ENCODE measurements at places on chromosomes 2 and 18.

GRCh38 chr18:9924371-9924943, 10.6 kb downstream of the VAPA start:
- no peak for DNase-seq

GRCh38 chr2:60070736-60071489, 482.5 kb downstream of the BCL11A start:
- DNase-seq, result no peak

DNA sequence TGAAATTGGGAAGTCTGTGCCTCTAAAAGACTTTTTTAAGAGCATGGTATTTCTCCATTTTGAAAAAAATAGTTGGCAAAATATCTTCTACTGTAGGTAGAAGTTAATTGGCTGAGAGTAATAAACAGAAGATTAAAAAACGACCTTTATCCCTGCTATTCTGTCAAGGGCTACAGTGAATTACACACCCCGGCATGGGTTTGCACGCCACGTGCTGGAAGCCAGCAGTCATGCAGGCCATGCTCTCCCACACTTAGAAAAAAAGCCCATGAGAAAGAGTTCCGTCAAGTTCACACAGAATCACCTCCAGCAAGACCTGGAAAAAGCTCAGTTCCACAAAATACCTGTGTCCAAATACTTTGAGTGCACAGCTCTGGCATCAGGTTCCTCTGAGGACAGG, 26.8 kb downstream of the FAM110C start:
- DNase-seq, result no peak

GRCh38 chr2:98804736-98805135, 73.8 kb upstream of the MGAT4A start:
- no peak for DNase-seq

DNA sequence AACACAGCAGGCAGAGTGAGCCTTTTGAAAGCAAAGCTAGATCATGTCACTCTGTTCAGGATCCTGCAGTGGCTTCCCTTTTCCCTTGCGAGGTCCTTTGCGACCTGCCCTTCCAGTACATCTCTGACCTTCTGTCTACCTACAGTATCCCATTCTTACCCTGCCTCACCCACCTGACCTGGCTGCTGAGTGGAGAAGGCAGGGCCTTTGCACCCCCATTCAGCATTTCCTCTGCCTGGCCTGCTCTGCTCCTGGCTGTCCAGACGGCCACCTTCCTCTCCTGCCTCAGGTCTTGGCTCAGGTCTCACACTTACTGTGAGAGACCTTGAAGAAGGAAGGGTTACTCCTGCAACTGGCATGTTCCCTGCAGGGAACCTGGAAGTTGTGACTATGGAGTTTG, 77.4 kb downstream of the MAPRE2 start:
- no peak for DNase-seq

DNA sequence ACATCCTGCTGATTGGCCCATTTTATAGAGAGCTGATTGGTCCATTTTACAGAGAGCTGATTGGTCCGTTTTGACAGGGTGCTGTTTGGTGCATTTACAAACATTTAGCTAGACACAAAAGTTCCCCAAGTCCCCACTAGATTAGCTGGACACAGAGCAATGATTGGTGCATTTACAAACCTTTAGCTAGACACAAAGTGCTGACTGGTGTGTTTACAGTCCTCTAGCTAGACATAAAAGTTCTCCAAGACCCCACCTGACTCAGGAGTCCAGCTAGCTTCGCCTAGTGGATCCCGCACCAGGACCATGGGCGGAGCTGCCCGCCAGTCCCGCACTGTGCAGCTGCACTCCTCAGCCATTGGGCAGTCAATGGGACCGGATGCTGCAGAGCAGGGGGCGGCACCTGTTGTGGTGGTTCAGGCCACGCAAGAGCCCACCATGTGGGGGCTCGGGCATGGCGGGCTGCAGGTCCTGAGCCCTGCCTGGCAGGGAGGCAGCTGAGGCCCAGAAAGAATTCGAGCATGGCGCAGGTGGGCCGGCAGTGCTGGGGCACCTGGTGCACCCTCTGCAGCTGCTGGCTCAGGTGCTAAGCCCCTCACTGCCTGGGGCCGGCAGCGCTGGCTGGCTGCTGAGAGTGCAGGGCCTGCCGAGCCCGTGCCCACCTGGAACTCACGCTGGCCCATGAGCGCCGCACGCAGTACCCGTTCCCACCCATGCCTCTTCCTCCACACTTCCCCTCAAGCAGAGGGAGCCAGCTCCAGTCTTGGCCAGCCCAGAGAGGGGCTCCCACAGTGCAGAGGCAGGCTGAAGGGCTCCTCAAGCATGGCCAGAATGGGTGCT, 713.2 kb upstream of the GYPC start:
- no peak for DNase-seq

DNA sequence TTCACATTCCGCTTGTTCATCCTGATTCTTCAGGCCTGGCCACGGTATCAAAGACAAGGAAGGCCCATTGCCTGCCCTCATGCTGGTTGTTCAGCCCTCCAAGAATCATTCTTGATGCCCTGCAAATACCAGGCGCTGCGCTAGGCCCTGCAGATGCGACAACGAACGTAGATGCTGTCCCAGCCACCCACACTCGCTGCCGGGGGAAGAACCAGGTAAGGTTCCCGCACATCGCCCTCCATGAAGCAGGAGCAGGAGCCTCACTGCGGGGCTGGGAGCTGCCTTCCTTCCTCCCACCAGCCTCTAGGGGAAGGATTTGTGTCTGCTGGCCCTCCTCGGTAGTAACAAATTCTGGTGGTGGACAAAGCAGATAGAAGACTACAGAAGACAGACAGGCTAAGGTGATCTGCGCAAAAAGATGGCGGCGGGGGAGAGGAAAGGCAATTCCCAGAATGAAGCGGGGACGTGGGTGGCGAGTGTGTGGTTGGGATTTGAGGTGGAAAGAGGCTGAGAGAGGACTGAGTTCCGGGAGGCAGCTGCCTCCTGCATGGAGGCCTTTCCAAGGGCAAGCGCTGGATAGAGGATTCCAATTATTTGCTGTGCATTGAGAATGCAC, 19.8 kb upstream of the GPR55 start:
- DNase-seq, result no peak

- no peak for DNase-seq
Measured at GRCh38 chr2:127400533-127400896, 12.7 kb upstream of the MAP3K2 start.

- no peak for DNase-seq
Measured at GRCh38 chr2:219175928-219176817, 552 bp downstream of the CNPPD1 start.

- DNase-seq, result no peak
Measured at GRCh38 chr2:54254180-54254579, 1.8 kb downstream of the TSPYL6 start.

DNA sequence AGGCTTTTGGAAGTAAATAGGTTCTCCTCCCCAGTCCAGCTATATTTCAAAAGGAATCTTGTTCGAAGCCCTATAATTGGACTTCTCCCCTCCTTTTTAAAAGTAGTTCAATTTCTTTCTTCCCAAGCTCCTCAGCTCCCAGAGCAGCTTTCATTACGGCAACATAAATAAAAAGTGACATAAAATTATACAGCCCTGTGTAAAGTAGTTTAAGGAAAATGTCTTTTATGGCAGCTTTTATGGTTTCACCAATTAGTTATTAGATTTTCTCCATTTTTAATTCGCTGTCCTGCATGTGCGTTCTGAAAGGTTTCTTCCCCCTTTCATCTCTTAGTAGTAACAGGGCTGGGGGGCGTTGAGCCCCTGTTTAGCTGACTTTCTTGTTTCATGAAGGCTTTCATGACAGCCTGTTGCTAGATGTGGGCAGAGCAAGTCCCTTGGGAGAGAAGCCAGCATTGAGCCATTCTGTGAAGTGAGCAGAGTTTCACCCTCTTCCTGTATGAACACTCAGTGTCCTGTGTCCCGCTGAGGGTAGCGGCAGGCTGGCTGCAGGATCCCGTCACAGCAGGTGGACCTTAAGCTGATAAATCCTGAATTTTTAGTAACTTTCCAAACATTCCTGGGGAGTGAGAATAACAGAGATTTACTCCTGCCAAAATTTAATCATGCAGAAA, 229.7 kb upstream of the SPRED2 start:
- DNase-seq, result no peak

DNA sequence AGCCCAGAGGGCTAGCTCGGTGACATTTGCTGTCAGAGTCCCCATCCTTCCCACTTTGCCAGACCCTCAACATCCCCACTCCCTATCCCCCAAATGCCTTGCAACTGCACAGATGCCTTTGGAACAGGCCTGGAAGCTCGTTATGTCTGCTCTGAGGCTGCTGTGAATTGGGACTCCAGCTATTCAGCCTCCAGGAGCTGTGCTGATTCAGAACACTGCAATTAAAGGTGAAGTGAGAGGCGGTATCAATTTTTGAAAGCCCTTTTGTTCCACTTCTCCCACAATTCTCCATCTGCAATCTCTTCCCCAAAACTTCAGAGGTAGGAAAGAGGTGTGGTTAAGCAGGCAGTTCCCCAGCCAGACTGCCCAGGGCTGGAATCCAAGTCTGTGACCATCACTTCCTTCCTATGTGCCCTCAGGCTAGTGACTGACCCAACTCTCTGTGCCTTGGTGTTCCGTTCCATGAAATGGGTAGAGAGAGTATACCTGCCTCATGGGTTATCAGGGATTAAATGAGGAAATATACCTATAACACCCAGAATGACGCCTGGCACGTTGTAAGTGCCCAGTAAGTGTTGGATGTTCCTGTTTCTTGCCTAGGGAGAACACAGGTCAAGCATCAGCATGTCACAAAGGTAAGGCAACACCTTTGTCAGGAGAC, 17.5 kb downstream of the NOSTRIN start:
- DNase-seq, result no peak

DNA sequence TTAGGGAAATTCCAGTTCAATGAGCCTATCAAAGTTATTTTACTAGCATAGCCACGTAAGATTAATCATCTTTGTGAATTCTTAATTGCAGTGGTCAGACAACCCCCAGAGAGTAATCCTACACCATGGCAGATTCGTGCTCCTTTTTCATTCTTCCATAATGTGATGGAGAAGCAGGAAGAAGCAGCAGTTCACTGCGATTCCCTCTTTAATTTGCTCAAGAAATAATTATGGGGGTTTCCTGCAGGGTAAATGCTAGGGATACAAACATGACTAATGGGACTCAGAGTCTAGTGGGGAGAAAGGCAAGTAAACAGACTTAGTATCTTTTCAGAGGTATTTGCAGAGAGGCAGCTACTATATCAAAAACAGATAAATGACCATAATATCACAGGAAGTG, 175.8 kb upstream of the HNRNPA3 start:
- no peak for DNase-seq

- no peak for DNase-seq
Measured at GRCh38 chr2:211331736-211332135, 775.3 kb downstream of the CPS1 start.

DNA sequence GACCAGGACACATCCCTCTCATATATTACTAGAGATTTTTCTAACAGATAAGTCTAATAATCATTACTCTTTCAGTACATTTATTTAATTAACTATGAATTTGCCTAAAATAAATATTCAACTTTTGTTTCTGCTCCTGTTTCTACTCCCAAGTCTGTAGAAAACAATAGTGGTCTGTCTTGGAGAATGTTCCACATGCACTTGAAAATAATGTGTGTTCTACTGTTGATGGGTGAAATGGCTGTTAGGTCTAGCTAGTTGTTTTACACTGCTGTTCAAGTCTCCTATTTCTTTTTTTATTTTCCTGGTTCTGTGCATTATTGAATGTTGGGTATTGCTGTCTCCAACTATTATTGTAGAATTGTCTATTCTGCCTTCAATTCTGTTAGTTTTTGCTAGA, 47.2 kb downstream of the SPOPL start:
- DNase-seq, result no peak

GRCh38 chr2:102848366-102848839, 86.6 kb downstream of the TMEM182 start:
- peak; percentile 6 for DNase-seq

DNA sequence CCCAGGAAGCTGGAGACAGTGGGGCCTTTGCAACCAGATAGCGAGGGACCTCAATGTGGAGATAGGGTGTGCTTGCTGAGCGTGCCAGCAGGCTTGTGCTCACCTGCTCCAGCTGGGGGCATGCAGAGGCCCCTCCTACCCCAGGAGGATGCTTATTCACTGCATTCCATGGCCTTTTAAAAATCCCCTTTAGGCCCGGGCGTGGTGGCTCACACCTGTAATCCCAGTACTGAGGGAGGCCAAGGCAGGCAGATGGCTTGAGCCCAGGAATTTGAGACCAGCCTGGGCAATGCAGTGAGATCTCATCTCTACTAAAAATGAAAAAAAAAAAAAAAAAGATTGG, 54.5 kb downstream of the ODC1 start:
- DNase-seq, result no peak

GRCh38 chr2:234825616-234826015, 126.2 kb upstream of the SH3BP4 start:
- no peak for DNase-seq

DNA sequence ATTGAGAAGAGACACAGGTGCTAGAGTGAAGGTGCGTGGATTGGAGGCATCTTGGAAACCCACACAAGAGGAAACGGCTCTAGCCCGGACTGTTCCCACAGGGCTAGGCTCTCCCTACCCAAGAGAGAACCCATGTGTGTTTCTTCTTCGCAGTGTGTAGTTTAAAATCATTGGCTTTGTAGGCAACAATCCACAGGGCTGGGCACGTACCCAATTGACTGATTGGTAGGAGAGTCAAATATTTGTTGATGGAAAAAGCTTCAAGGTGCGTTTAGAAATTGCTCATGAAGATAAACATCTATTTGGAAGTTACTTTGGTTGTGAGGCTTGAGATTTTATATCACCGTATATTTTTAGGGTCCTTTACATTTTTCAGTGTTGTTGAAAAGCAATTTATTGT, 13.2 kb upstream of the YWHAQ start:
- no peak for DNase-seq

- DNase-seq, result no peak
Measured at GRCh38 chr2:128249555-128249954, 69.1 kb downstream of the HS6ST1 start.

DNA sequence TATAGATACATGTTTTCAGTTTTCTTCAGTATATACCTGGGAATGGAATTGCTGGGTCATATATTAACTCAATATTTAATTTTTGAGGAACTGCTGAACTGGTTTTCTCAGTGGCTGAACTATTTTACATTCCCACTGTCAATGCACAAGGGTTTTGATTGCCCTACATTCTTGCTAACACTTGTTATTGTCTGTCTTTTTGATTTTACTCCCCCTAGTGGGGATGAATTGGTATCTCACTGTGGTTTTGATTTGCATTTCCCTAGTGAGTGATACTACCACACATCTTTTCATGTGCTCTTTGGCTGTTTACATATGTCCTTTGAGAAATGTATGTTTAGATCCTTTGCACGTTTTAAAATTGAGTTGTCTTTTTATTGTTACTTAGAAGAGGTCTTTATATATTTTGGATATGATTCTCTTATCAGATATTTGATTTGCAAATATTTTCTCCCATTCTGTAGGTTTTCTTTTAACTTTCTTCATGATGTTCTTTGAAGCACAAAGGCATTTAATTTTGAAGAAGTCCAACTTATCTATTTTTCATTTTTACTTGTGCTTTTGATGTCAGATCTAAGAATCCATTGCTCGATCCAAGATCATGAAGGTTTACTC, 36.2 kb downstream of the ASB1 start:
- DNase-seq, result no peak

Data from stimulated activated CD8-positive, alpha-beta memory T cell treated with anti-CD3 and anti-CD28 coated beads, Interleukin-7, amount 100 ng/mL, for 48 hours (primary cell).